ENCODE measurements at places on chromosomes 4 and X.

GRCh38 chrX:153226344-153227185 is 47.5 kb downstream of the MAGEA1 start:
- no peak for DNase-seq

DNA sequence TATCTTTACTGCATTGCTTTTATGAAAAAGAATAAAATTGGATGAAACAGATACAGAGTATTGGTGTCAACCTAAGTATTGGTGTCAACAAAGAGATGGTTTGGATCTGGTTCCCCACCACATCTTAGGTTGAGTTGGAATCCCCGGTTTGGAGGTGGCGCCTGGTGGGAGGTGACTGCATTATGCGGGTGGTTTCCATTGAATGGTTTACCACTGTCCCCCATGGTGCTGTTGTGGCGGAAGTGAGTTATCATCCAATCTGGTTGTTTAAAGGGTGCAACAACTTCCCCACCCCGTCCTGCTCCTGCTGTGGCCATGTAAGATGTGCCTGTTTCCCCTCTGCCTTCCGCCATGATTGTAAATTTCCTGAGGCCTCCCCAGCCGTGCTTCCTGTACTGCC is 52.8 kb upstream of the CD99 start:
- no peak for DNase-seq

GRCh38 chrX:106203315-106203714 is 35.2 kb downstream of the PWWP3B start:
- DNase-seq, result no peak

- peak; percentile 7 for DNase-seq
Observed at GRCh38 chr4:40629401-40630334, at the start of gene RBM47. Gene RBM47, minus strand, starts transcription at chr4:40629864. Its CDS starts 190,971 bp downstream, at chr4:40438893.

GRCh38 chr4:41339812-41340809 is 83.4 kb downstream of the UCHL1 start:
- no peak for DNase-seq

- no peak for DNase-seq
Observed at GRCh38 chr4:140739971-140740370, 16.2 kb downstream of the TBC1D9 start.

GRCh38 chrX:53732797-53733196 is 46.3 kb upstream of the HUWE1 start:
- DNase-seq, result no peak

- DNase-seq, result no peak
Observed at GRCh38 chr4:1021386-1022050, 10.1 kb downstream of the FGFRL1 start.

DNA sequence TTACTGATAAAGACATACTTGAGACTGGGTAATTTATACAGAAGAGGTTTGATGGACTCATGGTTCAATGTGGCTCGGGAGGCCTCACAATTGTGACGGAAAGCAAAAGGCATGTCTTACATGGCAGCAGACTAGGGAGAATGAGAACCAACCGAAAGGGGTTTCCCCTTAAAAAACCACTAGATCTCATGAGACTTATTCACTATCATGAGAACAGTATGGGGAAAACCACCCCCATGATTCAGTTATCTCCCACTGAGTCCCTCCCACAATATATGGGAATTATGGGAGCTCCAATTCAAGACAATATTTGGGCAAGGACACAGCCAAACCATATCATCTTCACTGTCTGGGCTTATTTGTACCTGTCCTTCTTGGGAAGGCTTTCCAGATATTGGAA is 22.8 kb upstream of the MUC7 start:
- DNase-seq, result no peak

DNA sequence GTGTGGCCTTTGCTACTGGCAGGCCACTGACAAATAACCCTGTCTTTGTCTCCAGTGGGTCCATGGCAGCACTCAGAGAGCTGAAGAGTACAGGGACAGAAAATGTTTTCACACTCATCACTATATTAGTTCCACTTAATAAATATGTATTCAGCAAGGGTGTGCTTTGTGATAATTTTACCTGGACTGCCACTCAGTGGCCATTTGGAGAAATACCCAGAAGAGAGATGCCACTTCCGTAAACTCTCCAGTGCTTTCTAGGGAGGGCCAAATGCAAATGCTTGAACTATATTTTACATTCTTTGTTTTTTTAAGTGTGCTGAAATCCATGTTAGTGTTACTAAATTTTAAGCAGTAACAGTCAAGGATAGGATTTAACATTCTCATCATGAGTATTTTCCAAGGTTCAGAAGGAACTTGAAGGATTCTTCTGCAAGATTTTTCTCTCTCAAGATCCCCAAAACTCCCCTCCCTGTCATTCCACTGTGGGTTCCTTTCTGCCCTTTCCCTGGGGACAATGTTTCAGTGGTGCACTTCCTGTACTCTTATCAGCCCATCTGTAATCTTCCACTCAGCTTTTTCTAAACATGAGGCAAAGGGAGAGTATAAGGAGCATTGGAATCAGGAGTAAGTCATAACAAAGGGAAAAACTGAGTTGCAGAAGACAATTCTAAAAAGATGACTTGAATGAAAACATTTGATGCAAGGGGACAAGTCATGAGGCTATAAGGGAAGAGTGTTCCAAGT is 46.0 kb downstream of the TFDP3 start:
- DNase-seq, result no peak

DNA sequence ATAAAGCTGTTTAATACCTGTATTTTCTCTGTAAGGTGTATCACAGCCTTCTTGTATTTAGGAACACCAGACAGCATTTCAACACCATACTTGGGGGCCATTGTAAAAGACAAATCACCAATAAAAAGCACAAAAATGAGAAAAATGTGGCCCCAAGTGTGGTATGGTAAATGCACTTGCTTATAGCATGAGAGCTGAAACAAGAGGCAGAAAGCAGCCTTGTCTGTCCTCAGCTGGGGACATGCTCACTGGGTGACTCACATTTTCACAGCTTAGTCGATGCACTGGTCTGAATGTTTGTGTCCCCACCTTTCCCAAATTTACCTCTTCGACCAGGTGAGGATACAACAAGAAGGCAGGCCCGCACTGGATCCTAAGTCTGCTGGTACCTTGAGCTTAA is 639.7 kb upstream of the AGA start:
- DNase-seq, result no peak

- no peak for DNase-seq
Observed at GRCh38 chrX:7024850-7025249, 122.7 kb upstream of the STS start.

DNA sequence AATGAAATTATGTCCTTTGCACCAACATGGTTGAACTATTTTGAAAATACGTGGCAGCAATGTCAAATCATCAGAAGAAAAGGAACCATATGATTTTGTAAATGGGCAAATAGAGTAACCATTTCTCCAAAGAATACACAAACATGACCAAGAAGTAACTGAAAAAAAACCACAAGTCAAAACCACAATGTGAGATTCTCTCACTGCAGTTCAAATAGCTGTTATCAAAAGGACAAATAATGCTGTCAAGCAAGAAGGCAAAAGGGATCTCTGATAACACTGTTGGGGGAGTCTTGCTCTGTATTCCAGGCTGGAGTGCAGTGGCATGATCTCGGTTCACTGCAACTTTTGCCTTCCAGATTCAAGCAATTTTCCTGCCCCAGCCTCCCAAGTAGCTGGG is 280.8 kb upstream of the ZCCHC13 start:
- no peak for DNase-seq

DNA sequence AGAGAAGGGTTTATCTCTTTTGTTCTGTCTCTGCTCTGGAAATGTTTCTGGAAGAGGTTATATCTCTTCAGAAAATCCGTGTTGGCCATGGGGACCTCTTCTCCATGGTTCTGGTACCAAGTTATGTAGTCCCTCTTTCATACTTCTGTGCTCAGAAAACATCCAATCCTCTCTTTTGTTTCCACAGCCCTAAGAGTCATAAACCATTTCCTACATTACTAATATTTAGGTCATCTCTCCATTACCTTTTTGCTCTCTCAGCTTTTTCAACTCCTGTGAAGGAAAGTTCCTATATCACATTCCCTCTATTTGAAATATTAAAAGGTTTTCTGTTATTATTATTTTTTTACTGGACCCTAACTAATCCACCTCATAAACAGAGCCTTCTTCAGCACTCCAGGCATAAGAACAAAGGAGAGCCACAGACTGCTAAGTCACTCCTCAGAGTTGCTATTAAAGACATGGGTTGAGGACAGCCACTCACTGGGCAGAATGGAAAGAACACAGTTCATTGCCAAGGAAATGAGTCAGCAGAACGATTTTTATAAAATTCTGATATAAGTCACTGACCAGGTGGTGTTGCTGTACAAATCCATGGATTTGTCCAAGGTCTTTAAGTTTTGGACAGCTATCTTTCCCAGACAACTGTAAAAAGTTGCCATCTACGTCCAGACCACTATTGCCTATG is 122.4 kb upstream of the NPY2R start:
- no peak for DNase-seq

GRCh38 chrX:43141885-43142284 is 363.9 kb upstream of the PPP1R2C start:
- DNase-seq, result no peak

- DNase-seq, result no peak
Observed at GRCh38 chr4:7309636-7310390, 117.5 kb downstream of the SORCS2 start.

All from activated CD4-positive, alpha-beta T cell treated with anti-CD3 and anti-CD28 coated beads, Interleukin-2, amount 50 U/mL, for 4 hours (primary cell).